ENCODE measurements at places on chromosomes 7 and 10.

DNA sequence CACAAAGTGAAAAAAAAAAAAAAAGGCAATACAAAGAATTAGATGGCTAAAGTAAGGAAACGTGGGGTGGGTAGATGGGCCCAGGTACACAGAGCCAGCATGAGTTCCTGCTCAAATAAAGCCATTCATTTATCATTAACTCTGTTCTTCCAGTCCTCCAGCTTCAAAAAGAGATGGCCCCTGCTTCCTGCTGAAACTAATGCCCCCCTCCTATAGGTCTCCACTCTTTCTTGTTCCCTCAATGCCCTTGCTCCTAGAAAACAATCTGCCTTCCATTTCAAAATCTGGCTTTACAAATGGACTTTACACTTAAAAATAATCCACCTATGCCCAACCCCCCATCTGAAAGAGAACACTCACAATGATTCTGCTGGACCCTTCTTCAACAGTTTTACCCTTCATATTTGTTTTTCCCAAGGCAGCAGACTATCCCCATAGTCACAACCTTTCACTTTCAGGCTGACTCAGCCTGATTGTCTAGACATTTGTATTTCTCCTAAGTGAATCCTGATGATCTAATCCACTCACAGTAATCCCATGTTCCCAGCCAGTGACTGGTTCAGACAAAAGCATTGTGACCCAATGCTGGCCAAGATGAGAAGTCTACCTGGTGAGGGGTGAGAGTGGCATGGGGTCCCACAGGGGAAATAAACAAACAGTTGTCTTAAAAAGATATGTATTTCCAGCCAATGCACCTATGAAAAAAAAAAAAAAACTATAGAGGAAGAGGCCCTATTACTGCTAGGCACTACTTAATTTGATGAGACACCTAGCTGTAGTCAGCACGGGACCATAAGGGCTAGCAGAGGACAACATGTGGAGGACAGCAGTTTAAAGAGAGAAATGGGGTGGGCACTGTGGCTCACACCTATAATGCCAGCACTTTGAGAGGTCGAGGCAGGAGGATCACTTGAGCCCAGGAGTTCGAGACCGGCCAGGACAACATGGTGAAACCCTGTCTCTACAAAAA lies 74.6 kb upstream of the GRID1 start:
- no peak for DNase-seq

- no peak for DNase-seq
Measured at GRCh38 chr7:120731271-120731670, 126.7 kb downstream of the TSPAN12 start.

DNA sequence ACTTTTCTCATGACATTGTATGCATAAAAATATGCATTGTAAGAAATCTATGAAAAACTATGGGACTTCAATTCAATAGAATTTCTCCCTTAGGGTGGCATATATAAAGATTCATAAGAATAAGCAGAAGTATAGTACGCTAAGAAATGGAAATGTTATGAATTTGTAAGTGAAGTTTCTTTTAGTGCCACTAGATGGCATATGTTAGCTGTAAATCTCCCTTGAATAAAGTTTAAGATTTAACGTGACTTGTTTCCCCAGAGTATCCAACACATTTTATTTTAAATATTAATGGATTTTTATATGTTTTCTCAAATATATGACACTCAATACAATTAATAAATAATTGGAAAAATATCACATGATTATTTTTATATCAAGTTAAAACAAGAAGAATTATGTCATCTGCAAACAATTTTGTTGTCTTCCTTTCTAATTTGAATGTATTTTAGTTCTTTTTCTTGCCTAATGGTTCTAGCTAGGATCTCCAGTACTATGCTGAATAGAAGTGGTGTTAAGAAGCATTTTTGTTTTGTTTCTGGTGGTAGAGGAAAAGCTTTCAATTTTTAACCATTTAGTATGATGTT lies 287.2 kb downstream of the HGF start:
- peak; percentile 45 for DNase-seq

DNA sequence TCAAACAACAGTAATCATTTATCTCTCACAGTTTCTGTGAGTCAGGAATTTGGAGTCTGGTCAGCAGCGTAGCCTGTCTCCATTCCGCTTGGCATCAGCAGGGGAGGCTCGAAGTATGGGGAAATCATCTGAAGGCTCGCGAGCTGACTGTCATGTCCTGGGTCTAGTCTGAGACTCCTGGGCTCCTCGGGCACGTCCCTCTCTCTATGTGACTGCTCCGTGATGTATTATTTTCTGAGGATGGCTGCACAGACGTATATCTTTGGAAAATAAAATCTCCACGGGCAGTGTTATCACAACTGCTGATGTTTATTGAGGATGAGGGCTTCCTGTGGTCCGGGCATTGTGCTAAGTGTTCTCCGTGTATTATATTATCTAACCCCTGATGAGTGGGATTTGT lies 23.3 kb upstream of the PCGF5 start:
- DNase-seq = no peak

DNA sequence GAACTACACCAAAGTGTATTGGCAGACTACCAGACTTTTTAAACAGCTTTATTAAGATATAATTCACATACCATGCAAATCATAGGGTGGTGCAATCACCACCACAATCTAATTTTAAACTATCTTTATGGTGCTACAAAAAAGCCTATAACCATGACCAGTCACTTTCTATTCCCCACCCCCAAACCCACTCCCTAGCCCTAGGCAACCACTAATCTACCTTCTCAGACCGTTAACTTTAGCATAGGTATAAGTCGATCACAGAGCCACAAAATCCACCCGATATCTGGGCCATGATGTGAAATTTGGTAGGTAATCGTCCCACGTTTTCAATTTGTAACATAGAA lies 536 bp upstream of the POM121 start:
- peak; percentile 10 for DNase-seq

- DNase-seq = no peak
Measured at GRCh38 chr10:86651021-86651471, 3.3 kb upstream of the OPN4 start.

DNA sequence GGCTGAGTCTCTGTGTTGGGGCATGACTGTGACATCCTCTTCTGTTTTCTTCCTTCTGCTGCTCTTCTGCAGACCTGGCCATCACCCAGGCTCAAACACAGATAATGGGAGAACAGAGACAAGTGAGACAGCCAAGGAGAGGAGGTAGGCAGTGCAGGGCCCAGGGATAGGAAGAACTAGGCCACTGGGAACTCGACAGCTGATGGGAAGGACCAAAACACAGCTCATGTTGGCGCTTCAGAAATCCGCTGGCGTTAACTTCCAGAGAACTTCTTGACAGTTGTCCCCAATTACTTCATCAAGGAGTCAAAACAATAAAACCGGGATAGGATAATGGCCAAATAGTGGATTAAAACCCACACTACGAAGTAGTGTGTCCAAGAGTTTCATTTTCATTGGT lies 97.0 kb upstream of the PALS2 start:
- DNase-seq = no peak

DNA sequence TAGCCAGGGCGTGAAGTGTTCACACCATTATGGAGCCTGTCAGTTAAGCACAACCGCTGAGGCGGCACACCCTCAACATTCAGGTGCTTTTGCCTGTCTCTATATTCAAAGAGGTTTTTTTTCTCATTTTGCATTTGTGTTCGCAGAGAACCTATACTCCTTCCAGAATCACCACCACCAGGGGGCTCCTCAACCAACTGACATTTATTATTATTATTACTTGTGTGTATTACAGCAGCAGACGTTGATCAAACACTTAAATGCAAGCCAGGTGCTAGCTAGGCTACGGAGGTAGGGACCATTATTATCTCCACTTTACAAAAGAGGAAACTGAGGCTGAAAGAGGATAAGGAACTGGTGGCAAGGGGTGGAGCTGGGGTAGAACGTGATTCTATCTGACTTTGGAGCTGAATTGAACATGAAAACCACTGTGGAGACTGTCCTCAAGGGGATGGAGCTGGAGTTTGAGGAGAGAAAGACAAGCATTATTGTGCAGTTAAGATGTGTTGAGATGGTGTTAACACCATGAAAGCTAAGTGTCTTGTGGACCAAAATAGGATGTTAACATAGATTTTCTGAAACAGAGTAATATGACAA lies 133.8 kb upstream of the PLXNA4 start:
- DNase-seq = peak; percentile 16

DNA sequence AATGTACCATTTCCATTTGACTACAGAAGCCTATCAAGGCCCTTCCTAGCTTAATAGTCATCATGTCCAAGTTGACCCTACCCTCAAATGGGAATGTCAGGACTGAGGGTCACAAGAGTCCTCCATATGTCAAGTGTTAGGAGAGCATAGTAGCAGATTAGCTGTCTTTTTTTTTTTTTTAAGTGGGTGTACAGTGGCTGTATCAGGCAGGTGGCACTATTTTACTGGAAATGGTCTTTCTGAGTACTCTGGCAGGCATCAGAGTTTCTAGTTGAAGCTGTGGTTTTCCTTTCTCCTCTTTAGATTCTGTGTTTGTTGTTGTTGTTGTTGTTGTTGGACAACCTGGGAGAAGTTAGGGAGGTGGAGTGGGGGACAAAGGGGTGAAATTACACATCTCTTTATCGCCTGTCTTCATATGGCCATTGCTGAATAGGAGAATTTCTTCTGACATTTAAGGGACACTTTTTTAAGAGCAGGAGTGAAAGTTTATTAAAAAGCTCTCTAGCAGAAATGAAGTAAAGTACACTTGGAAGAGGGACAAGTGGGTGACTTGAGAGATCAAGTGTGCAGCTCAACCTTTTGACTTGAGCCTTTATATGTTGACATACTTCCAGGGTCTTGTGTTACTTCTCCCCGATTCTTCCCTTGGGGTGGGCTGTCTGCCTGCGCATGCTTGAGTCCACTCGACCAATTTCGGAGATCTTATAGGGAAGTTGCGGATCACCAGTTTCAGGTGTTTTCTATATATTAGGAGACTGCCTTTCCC lies 104.1 kb upstream of the FOXP2 start:
- no peak for DNase-seq

GRCh38 chr10:127280446-127280845 lies 84.1 kb upstream of the INSYN2A start:
- no peak for DNase-seq

- no peak for DNase-seq
Measured at GRCh38 chr10:22624287-22624738, 90.1 kb downstream of the PIP4K2A start.

- DNase-seq = no peak
Measured at GRCh38 chr7:157596471-157596870, 259.7 kb downstream of the DNAJB6 start.

- DNase-seq = no peak
Measured at GRCh38 chr7:75614401-75614800, 122.3 kb downstream of the SPDYE5 start.

- peak; percentile 44 for DNase-seq
Measured at GRCh38 chr7:94701555-94701973, 45.6 kb upstream of the SGCE start.

GRCh38 chr10:43803791-43804190 lies 155.1 kb upstream of the ZNF32 start:
- no peak for DNase-seq

GRCh38 chr7:2619116-2619515 lies 12.7 kb upstream of the TTYH3 start:
- no peak for DNase-seq

DNA sequence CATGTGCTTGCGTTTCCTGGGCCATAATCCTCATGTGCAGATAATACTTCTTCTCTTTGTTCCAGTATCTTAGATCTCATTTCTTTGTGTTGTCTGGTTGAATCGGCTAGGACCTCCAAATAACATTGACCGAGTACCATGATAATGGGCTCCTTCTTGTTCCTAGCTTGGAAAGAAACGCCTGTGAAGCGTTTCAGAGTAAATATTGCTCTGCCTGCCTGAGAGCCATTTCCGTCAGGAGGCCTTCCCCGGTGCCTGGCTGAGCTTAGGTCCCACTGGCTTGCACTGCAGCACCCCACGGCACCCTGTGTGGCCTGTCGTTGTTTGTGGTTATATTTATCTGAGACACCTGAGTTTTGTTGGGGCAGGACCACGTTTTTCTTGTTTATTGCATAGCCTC lies 17.7 kb downstream of the FOXK1 start:
- DNase-seq = no peak

- no peak for DNase-seq
Measured at GRCh38 chr7:2717293-2718261, 29.6 kb downstream of the AMZ1 start.

GRCh38 chr10:42973411-42973810 lies 103.5 kb upstream of the RET start:
- no peak for DNase-seq

GRCh38 chr10:93917064-93917391 lies 23.2 kb downstream of the SLC35G1 start:
- no peak for DNase-seq

DNA sequence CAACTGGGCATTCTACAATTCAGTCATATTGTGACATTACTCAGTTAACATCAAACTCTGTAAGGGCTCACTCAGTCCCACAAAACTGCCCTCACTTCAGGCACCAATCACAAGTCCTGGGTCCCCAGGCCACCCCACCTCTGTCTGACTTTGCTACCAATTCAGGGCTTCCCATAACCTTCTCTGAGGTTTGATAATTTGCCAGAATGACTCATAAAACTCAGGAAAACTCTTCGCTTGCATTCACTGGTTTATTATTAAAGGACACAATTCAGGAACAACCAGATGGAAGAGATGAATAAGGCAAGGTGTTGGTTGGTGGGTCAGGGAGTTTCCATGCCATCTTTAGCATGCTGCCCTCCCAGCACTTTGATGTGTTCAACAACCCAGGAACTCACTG lies 41.3 kb downstream of the AVL9 start:
- no peak for DNase-seq

DNA sequence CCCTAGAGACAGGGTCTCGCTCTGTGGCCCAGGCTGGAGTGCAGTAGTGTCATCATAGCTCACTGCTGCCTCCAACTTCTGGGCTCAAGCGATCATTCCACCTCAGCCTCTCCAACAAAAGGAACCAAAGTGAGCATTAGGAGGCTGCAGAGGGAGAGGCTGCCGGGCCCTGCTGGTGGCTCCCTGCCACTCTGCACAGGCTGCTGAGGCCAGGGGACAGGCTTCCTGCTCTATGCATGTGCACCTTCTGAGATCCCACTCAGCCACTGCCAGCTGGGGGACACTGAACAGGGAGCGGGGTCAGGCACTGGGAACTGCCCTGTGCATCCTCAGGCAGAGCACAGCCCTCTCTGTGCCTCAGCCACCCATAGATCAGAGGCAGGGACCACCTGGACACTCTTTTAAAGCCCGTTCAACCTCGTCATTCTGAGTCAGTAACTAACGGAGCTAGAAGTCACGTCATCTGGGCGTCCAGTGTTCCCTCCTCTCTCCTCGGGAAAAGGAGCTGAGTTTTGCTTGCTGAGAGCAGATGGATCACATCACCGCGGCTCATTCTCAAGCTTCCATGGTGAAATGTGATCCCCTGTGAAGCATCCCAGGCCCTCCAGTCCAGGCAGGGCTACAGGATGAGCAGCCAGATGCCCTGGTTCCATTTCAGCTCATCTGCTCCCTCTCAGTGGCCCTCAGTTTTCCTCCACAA lies 109.6 kb downstream of the MYL10 start:
- DNase-seq = no peak
